Activated naive CD4-positive, alpha-beta T cell (primary cell): ENCODE measurements at places on chromosomes 1 and 21.

- no peak for DNase-seq
These were observed 305.2 kb upstream of the FMN2 start for GRCh38 chr1:239786464-239786863.

- no peak for DNase-seq
These were observed 6.2 kb downstream of the MTARC2 start for GRCh38 chr1:220754212-220754917.

DNA sequence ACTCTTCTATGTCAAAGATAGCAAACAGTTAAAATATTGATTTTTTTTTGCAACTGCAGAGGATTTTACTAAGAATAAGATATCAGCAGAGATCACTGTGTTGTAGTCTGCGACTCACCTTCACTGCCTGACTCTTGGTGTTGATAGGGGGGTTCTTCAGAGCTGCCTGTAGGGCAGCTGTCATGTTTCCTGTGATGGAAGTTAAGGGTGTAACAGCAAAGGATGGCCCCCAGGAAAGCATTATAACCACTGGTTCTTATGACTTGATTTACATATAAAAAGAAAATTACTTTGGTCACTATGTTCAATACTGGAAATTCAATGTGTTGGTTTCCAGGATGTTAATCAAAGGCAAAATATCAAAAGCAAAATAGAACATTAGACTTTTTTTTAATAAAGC, 2.6 kb downstream of the ARPC5 start:
- no peak for DNase-seq

DNA sequence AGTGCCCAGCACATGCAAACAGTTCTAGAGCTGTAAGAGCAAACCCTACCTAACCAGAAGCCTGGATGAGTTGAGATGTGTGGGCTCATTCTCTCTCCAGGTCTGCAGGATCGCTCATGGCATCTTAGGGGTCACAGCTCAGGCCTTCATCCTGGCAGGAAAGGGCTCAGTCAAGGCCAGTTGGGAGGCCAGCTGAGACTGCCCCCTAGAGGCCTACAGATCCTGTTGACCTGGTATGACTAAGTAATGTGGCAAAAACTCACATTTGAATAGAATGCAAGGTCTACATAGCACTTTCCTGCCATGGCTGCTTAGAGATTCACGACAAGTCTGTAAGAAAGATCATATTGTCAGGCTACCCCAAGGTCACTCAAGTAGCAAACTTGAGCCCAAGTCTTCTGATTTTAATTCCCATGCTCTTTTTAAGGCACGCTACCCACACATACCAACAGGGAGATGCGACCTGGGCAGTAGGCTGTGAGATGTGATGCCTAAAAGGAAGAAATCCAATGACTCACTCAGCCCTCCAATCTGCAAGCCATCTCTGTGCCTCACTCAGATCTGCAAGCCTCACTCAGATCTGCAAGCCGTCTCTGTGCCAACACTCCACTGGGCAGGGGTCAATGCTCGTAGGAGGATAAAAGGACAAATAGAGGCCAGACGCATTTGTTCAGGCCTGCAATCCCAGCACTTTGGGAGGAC, 5.1 kb upstream of the CAPN8 start:
- no peak for DNase-seq

DNA sequence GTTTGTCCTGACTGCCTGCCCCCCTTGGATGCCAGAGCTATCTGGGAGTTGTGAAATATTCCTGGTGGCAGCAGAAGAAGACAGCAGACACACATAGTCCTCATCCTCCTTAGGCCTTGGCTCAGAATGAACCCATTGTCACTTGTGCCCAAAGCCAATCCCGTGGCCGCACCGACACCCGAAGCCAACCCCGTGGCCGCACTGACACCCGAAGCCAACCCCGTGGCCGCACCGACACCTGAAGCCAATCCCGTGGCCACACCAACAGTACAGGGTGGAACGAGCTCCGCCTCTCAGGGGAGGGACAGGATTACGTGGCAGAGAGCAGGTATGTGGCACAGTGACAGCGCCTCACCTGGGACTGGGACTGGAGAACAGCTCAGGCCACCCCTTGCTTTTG, 186.7 kb downstream of the PRDM16 start:
- DNase-seq = no peak

GRCh38 chr1:174217787-174218574, 58.7 kb downstream of the RABGAP1L start:
- no peak for DNase-seq

DNA sequence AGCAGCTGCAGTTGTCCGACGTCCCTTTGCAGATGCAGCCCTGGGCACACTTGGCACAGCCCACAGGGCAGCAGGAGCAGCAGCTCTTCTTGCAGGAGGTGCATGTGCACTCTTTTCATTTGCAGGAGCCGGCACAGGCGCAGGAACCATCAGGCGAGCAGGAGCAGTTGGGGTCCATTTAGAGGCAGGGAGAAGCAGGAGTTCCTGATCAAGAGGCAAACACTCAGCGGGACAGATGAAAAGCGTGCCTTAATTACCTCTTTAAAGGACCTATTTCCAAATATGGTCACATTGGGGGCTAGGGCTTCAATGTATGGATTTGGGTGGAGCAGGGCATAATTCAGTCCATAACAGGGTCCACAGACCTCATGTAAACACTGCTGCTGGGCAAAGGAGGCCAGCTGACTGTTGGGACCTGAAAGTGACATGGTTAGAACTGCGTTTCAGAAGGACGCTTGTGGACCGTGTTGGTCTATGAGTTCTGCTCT, 4.3 kb upstream of the CPLANE2 start:
- no peak for DNase-seq

GRCh38 chr21:45396620-45396995, 8.4 kb upstream of the COL18A1 start:
- DNase-seq = no peak

DNA sequence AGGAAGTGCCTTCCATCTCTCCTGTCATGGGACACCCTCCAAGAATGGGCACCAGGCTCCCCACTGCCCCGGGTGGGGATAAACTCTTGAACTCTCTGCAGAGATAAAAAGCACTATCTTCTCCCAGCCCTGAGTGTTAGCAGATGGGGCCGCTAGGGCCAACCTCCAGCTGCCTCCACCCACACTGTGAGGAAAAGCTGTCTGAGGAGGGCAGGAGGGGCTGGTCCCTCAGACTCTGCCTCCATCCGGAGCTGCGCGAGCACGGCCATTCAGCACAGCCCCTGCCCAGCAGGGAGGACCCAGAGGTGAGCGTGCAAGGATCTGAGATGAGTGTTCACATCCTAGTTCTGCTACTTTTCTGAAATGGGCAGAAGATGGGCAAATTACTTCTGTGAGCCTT, 51.8 kb upstream of the TRABD2B start:
- DNase-seq = no peak

DNA sequence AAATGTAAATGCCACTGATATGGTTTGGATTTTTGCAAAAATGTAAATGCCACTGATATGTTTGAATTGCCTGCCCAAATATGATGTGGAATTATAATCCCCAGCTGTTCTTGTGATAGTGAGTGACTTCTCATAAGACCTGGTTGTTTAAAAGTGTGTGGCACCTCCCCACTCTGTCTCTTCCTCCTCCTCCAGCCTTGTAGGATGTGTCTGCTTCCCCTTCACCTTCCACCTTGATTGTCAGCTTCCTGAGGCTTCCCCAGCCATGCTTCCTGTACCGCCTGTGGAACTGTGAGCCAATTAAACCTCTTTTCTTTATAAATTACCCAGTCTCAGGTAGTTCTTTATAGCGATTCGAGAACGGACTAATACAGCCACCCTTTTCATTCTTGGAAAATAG, 1.3 kb upstream of the CCT8 start:
- no peak for DNase-seq

- no peak for DNase-seq
These were observed 43.2 kb downstream of the KIF26B start for GRCh38 chr1:245197911-245198379.

DNA sequence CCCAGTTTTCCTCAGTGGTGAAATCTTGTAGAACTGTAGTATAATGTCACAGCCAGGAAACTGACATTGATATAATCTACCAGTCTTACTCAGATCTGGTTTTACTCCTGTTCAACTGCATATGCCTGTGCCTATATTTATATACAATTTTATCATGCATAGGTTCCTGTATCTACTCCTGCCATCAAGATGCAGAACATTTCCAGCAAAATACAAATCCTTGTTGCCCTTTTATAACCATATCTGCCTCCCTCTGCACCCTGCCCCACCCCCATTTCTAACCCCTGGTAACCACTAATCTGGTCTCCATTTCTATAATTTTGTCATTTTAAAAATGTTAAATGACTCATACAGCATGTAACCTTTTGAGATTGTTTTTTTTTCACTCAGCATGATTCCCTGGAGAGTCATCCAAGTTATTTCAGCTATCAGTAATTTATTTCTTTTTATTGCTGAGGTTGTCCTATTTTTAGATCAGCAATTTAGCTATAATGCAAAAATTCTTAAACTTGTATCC, 8.1 kb downstream of the UTP25 start:
- no peak for DNase-seq

DNA sequence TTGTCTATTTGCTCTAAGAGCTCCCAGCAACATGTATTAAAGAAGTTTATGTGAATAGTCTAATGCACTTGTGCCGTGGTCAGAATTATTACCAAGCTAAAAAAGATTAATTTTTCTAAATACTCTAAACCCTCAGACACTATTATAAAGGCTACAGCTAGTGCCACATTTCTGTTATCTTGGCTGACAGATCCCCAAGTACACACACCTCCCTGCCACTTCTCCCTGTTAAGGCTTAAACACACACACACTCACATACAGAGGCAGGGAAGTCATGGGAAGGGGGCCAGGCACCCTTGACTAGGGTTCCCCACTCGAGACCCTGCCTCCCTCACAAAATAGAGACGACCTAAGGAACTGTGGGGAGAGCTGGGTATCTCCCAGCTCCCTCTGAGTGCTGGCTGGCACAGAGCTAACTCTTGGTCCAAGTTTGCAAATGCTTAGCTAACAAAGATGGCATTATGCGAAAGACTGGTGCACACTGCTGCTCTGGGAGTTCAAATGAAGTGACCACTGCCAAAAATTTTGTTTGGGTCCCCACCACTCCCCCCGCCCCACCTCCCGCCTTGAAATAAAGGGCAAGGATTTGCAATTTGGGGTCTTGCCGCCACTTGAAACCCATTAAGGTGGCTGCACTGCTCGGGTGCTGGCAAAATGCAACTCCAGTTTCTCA, 9.8 kb downstream of the SSBP3 start:
- no peak for DNase-seq

DNA sequence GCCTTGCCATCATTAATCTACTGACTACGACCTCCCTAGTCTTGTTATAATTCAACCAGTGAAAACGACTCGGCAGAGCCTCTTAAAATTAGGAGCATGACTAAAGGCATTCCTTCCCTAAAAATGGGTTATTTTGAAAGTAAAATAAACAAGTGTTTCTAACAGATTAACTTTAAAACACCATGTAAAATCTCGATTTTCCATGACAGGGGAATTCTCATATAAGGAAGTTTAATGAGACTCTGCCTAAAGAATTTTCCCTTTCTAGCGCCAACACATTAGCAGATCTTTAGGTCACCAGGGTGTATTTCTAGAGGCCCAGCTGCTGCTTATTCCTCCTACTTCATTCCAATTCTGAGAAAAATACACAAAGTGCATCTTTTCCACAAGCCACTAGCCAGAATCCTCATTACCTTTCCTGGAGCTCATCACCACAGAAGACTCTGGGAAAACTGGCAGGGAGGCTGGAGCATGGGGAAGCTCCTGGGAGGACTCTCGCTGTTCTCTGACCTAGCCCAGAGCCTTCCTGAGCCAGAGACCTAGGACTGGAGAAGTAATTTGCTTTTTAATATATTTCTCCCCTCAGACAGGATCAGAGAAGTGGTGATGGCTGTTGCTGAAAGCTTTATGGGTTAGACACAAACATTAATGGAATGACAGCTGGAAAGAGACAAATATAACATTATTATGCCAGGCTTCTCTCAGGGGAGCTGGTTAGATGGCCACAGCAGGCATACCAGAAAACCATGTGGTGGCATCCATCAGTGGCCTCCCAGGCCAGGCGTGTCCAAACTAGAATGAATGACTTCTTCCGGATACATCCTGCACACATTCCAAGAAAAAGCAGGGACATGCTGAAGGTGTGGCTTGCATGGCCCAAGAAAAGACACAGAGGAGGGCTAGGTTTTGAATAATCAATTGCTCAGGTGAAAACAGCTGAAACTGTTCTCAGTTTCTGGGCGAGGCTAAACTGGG, 63.6 kb upstream of the CTTNBP2NL start:
- DNase-seq = no peak

DNA sequence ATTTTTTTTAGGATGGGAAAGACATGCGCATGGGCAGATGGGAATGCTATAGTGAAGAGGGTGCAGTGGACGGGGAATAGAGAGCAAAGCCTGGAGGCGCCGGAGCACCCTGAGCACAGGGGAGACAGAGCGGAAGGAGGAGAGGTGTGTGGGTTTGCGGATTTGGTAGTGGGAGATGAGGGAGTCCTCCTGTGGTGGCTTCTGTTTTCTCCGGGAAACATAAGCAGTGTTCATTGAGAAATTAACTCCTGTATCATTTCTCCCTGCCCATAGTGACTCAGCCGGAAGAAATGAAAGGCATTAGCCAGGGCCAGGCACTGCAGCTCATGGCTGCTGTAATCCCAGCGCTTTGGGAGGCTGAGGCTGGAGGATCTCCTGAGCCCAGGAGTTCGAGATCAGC, 4.7 kb upstream of the PTPRF start:
- DNase-seq = no peak

GRCh38 chr1:5296095-5296494, 641.7 kb downstream of the AJAP1 start:
- DNase-seq = no peak

GRCh38 chr1:248906753-248907661, 972 bp downstream of the PGBD2 start:
- DNase-seq = no peak

DNA sequence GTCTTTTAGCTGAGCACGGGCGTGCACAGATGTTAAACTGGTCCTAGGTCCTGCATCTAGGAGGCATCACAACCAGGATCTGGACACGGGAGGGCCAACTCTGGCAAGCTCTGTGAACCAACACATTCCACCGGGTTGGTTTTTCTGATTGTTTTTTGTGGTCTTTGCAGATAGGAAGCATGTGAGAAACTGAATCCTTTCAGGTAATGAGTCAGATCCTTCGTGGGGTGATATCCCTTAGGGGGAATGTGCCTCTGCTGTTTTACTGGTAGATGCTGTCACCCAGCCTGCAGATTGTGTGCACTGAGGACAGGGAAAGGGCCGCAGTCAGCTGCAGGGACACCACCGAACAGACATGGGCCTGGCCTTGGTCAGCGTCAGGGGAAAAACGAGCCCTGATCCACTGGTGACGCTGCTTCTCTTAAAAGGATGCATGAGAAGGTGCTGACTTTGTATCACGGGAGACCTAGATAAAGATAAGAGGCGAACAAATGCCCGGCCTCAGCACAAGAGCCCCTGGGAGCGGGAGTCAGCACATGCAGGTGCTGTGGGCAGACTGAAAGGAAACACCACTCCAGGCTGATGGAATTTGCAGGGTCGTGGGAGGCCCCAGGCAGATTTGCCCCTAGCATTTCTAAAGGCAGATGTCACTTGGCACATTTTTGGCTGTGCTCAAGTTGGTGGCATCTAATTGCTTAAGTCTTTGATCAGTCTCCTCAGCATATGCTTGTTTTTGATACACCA, 51.1 kb downstream of the DOP1B start:
- no peak for DNase-seq
